ENCODE measurements at places on chromosomes 16 and 17.
A peak's percentile ranks its signal among the peaks of the same experiment; 100 is the strongest.

GRCh38 chr17:55202896-55203295, 61.9 kb upstream of the HLF start:
- no peak for DNase-seq

- DNase-seq, result no peak
Measured at GRCh38 chr16:1680361-1680760, 2.3 kb downstream of the JPT2 start.

DNA sequence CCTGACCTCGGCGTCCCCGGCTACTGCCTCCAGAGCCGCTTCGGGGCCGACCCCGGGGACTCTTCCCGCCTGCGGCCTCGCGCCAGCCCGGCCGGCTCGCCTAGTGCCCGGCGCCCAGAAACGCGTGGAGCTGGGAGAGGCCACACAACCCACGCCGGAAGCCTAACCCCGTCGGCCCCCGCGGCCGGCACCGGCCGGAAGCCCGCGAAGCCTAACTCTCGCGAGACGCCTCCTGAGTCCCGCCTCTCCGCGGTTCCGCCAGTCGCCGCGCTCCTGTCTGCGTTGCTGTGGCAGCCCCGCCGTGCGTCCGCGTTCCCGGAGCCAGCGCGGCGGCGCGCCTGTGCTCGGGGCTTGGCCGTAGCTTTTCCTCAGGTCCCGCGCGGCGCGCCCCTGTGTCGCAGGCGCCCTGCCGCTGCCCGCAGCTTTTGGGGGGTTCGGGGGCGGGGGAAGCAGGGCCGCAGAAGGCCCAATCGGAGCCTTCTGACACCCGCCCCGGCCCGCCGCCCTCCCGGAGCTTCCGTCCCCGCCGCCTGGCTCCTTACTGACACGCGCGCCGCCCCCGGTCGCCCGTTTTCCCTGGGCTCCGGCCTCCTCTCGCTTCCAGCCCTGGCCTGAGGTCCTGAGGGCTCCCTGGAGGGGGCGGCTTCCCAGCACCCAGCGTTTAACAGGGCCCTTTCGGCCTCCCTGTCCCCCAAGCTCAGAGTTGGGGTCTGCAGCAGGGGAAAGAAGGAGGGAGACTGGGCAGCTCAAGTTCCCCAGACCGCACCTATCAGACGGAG, 21.7 kb downstream of the NPTX1 start:
- DNase-seq, result peak; percentile 93

DNA sequence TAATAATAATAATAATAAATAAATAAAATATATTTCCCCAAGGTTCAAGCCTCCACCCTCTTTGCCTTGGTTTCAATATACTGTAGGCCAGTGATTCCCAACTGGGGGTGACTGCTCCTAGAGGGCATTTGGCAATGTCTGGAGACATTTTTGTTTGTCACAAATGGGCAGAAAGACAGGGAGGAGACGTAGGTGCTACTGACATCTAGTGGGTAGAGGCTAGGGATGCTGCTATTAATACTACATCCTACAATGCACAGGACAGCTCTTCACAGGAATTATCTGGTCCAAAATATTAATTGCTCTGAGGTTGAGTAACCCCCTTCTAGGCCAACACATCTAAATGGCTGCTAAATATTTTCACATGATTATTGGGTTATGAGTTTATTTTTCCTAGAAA, 12.8 kb upstream of the PRR14 start:
- DNase-seq, result no peak

GRCh38 chr17:71441098-71441497, 679.7 kb upstream of the SOX9 start:
- no peak for DNase-seq

- DNase-seq, result no peak
Measured at GRCh38 chr17:67628580-67629013, 89.1 kb upstream of the NOL11 start.

Data from activated CD8-positive, alpha-beta memory T cell treated with anti-CD3 and anti-CD28 coated beads for 1 hour (primary cell).